Head of caudate nucleus (tissue), 42 donors: ENCODE measurements at places on chromosomes 16 and 17.

- no peak for DNase-seq
Measured at GRCh38 chr16:11211061-11211976, 44.7 kb downstream of the SOCS1 start.

GRCh38 chr16:31301708-31302400, 42.1 kb downstream of the ITGAM start:
- DNase-seq = no peak

- peak; percentile 35 for DNase-seq
Measured at GRCh38 chr16:14309906-14310305, 238.8 kb downstream of the MRTFB start.

DNA sequence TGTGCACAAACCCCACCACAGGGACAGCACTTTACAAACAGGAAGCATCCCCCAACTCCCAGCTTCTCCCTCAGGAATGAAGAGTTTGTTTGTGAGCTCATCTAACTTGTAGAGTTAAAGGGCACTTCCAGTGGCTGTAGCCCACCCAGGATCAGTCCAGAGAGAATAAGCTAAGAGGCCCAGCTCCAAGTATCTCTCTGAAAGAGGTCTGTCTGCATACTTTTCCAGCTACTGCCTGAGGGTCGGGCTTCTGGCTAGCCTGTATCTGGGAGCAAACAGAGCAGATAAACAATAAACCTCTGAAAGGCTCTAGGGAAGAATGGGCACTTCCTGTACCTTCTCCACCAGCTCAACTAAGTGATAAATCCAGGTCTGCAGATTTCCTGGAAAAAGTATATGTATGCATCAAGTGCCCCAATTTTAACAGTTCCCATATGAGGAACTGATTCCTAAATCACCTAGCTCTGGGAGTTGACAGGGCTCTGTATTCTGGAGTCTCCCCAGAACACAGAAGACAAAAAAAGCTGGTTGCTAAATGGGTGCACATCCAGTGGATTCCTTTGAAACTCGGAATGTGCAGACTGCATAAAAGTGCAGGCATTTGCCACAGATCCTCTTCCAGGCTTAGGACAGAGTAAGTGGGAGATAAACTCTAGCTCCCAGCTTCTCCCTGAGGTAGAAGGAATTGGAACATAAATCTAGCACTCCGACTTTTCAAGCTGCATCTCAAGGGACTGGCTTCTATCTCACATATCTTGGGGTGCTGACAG, 37.1 kb upstream of the MYLK3 start:
- no peak for DNase-seq

DNA sequence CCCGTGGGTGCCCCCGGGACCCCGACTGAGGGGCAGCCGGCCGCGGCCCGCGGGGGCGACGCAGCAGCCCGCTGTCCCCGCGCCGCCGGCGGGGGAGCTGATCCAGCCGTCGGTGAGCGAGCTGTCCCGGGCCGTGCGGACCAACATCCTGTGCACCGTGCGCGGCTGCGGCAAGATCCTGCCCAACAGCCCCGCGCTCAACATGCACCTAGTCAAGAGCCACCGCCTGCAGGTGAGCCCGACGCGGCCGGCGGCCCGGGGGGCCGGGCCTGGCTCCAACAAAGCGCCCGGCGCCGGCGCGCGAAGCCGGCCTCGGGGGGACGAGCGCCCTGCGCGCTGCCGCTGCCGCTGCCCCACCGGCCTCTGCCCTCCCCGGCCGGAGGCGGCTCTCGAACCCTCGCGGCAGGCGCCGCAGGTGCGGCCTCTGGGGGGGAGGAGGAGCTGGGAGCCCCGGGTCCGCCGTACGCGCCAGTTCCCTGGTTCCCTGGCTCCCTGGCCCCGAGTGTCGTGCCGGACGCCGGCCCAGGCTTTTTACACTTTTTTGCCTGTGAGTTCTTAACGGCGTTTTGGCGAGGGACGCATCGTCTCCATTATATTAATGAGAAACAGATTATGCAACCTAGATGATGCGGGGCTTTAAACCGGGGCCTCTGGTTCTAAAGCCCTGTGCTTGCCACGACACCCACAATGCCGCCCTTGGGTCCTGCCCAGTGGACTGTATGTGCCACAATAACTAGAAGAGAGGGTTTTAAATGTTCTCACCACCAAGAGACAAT, 521 bp downstream of the ATMIN start:
- DNase-seq = peak; percentile 32

- DNase-seq = no peak
Measured at GRCh38 chr17:77875881-77876509, 82.5 kb upstream of the TNRC6C start.

DNA sequence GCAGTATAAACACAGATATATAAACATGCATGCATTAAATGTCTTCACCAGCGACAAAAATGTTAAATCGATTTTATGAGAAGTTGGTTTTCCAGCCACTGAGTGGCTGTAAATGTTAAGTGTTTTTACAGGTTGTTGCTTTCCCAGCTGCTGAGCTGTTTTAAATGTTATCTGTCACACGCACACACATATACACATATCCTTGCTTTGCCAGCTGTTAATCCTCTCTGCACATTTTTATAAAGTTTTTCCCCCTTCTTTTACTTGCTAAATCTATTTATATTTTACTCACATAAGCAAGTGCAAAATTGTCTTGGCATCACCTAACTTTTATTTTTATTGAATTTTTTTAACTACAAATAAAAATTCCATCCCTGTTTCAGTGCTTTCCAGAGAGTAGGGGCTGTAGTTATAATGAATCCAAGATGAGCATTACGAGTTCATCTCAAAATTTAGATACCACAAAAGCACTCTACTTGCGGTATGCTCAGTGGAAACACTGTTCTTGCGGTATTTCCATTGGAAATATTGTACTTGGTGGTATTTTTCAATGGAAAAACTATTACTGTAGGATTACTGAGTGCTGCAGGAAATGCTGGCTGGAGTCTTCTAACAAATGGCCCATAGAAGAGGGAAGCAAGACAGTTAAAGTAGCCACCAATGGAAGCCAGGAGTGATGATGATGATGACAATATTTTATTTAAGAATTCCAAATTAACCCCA, 124.9 kb upstream of the KCNJ16 start:
- DNase-seq = no peak

DNA sequence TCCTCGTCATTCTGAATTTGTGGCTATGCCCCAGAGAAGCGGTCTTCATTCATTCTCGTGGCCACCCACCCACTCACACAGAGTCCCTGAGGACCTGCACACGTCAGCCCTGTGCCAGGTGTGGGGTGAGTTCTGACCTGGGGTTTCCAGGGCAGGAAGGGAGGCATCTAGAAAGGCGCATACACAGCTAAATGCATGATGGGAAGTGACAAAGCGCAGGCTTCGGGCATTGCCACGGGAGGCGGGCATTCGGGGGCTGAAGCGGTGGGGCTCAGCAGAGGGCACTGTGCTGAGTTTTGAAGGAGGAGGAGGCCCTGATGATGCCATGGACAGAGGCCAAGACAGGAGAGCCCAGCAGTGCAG, 10.9 kb downstream of the UBALD2 start:
- DNase-seq = no peak

GRCh38 chr17:21113716-21114115, 13.0 kb upstream of the DHRS7B start:
- DNase-seq = no peak

DNA sequence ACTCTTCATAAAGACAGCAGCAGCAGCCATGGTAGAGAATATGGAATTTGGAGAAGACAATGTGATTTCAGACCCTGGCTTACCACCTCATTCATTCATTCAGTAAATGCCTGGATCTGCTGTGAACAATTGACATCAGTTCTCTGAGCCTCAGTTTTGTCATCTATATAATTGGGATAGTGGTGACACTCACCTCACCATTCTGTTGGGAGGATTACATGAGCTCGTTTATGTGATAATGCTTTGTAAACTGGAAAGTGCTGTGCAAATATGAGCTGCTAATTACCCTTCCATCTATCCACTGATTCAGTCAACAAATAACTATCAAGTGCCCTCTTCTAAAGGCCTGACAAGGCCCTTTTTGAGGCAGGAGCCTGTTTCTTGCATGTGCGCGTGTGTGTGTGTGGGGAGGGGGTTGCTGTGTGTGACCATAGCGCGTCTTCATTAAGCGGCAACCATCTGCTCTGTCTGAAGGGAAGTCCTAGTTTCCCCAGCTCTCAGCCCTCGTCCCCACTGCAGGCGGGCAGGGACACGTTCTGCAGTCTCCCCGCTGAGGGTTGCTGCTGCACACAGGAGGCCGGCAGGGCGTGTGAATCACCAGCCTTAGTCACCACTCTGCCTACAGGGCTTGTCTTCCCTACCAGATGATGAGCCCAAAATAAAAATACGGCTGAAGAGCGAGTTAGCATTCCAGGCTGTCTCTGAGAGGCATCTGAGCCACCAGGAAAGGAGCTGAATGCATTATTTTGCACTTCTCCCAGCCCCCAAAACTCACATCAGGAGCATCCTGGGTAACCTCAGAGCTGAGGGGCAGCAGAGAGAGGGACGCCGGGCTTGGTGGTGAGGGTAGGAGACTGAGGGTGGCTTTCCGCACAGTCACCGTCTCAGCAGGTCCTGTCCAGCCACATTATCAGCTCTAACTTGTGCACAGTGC, 19.9 kb downstream of the ARL4D start:
- DNase-seq = peak; percentile 71

GRCh38 chr17:18004345-18004744, 31.7 kb downstream of the DRC3 start:
- DNase-seq = no peak

- no peak for DNase-seq
Measured at GRCh38 chr17:48259694-48260291, 152.2 kb downstream of the SNX11 start.

- DNase-seq = peak; percentile 51
Measured at GRCh38 chr16:87487361-87487924, 5.4 kb downstream of the ZCCHC14 start.

DNA sequence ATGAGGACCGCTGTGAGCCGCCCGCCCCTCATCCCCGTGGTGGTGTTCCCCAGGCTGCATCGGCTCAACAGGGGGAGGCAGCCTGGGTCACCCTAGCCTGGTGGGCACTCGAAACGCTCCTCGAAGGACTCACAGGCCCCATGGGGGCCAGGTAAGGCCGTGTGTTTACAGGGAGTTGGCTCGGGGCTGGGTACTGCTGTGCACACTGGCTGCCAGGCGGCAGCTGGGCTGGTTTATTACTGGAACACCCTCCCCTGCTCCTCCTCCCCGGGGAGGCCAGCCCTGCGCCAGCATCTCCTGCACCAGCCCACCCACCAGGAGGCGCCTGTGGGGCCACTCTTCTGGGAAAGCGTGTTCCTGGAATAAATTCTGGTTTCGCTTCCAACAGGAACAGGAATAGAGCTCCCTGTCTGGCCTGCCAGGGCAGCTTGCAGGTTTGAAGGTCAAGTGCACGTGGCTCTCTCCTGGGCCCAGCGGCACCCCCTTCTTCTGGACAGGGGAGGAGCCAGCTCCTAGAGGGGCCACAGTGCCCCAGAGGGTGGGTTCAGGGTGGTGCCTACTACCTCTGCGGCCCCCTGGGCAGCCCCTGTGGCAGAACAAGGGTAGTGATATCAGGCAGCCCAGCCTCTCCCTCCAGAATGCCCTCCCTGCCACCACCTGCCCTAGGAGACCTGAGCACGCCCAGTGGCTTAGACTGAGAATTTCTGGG, 11.3 kb downstream of the MCRIP1 start:
- DNase-seq = peak; percentile 19

DNA sequence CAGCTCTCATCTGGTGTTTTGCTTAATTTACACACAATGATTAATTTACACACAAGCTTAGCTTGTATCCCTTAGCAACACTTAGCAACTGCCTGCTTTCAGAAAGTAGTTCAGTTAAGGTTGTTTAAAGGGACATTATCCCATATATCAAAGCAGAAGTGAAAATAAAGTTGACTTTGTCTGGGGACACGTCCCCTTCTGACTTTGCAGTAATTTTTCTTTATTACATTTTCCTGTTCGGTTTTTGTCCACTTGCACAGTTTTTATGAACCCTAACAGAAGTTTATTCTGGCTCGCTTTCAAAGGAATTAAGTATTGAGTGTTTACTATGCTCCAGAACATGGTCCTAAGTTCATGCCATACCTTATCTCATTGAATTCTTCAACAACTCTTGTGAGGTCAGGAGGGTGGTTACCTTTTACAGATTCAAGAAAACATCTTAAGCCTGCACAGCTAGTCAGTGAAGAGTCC, 41.5 kb downstream of the ARHGAP44 start:
- DNase-seq = no peak

GRCh38 chr17:75749545-75750389, 15.2 kb downstream of the GALK1 start:
- DNase-seq = peak; percentile 87

GRCh38 chr17:13601776-13602551, at the start of gene HS3ST3A1:
Gene HS3ST3A1 (minus strand): TSS chr17:13601929. CDS start chr17:13601129, 800 bp downstream.
- no peak for DNase-seq

GRCh38 chr17:39648616-39649366, 11.8 kb downstream of the STARD3 start:
- DNase-seq = no peak

DNA sequence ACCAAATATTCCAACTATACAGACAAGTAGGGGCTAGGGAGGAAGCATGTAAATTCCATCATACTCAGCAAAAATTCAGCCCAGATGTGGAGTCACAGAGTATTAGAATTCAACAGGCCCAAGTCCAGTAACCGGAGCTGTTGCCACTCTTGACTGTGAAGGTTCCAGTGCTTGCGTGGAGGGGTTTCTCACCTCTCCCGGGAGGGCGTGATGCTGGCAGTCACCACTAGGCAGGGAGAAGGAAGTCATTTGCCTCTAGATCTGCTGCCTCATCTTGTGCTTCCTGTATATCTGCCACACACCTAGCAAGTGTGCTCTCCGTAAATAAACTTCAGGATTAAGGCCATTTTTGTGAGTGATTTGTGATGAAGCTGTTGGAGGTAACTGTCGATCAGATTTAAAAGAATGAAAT, 1.0 kb upstream of the CKLF start:
- no peak for DNase-seq

- no peak for DNase-seq
Measured at GRCh38 chr17:50691550-50692447, 15.9 kb downstream of the ANKRD40 start.

- no peak for DNase-seq
Measured at GRCh38 chr17:38671939-38672720, 2.6 kb downstream of the EPOP start.

GRCh38 chr16:49436181-49436580, 62.6 kb downstream of the C16orf78 start:
- no peak for DNase-seq

DNA sequence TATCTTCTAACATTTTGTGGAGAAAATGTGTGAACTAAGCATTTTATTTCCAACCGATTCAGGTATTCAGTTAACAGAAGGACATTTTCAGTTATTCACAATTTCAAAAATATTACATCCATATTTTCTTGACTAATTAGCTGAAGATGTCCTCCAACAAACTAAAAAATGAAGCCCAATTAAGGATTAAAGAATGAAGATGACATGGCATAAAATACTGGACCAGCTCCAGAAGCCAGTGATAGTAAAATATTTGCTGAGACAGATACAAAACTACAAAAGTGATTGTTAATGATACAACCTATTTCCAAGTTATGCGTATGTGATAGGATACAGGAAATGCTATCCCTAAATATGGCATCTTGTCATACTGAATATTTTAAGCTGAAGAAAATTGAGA, 48.6 kb downstream of the PMP22 start:
- no peak for DNase-seq

GRCh38 chr16:2814551-2815298, 2.3 kb upstream of the PRSS21 start:
- no peak for DNase-seq
